ENCODE measurements at places on chromosomes 1 and 21. TPM values are rescaled to one million over a fixed set of nuclear protein-coding genes. Genes with fewer than 3 reads are reported as not detected.

The IL19 gene
- not detected for total RNA-seq

GRCh38 chr1:162699366-162699765 lies 67.1 kb downstream of the DDR2 start:
- DNase-seq = no peak

The SDC3 gene
- 38.1 TPM for total RNA-seq

GRCh38 chr1:200873671-200874397 lies 1.1 kb downstream of the GPR25 start:
- DNase-seq = no peak

DNA sequence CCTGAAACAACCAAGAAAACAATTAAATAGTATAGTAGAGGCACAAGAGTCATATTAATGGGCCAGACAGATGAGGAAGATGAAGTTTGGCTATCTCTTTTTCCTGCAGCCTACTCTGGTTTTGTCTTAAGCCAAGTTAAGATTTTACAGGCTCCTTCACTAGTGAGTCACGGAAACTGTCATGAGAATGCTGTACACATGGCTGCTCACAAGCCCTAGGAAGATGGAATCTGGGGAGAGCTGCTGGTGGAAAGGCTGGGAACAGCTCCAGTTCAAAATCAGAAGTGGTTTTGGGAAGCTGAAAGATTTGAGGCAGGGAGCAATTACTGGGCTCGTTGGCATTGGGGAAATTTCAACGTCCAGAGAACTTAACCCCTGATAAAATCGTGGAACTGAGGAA lies 46.4 kb upstream of the S1PR1 start:
- no peak for DNase-seq

GRCh38 chr21:26137379-26138060 lies 33.0 kb downstream of the APP start:
- DNase-seq = no peak

All from omental fat pad (tissue), 4 donors.